Endothelial cell of umbilical vein (primary cell): ENCODE measurements at places on chromosomes 13 and 19. TPM values are rescaled to one million over a fixed set of nuclear protein-coding genes. Genes with fewer than 3 reads are reported as not detected.

Gene GGACT
- 5.4 and 6.5 TPM in 2 replicates for total RNA-seq

Gene TLE2
- 38.8 and 42.5 TPM in 2 replicates for total RNA-seq

Gene MIA
- total RNA-seq = not detected in 2 replicates

Gene ZNF160
- 16.4 and 19.7 TPM in 2 replicates for total RNA-seq

Gene MZT1
- 19.4 and 22.6 TPM in 2 replicates for total RNA-seq

Gene ZNF229
- total RNA-seq = 6.0 and 8.8 TPM in 2 replicates

Gene B3GNT8
- total RNA-seq = 6.5 and 7.6 TPM in 2 replicates

Gene ERICH4
- not detected in 2 replicates for total RNA-seq

Gene CCDC70
- not detected in 2 replicates for total RNA-seq

Gene KCNC3
- total RNA-seq = 0.76 and 0.91 TPM in 2 replicates

Gene IZUMO4
- 1.1 and 2.0 TPM in 2 replicates for total RNA-seq

Gene B3GNT3
- total RNA-seq = not detected in 2 replicates

Gene RFPL4AL1
- total RNA-seq = not detected in 2 replicates

Gene ZNF17
- 4.7 and 6.4 TPM in 2 replicates for total RNA-seq

Gene ZNF284
- total RNA-seq = 2.4 and 2.7 TPM in 2 replicates

Gene MIER2
- 41.7 and 44.9 TPM in 2 replicates for total RNA-seq

Gene LYL1
- total RNA-seq = 74.4 and 91.5 TPM in 2 replicates

Gene CABP5
- not detected in 2 replicates for total RNA-seq

Gene ITGBL1
- total RNA-seq = 8.8 and 9.9 TPM in 2 replicates

Gene ZNF526
- total RNA-seq = 13.3 and 13.4 TPM in 2 replicates

Gene PSG2
- total RNA-seq = not detected in 2 replicates

Gene OSCAR
- total RNA-seq = not detected in 2 replicates

Gene CEACAM16
- total RNA-seq = not detected in 2 replicates

Gene ZNF599
- total RNA-seq = 4.5 and 5.0 TPM in 2 replicates

Gene CRLF1
- not detected in 2 replicates for total RNA-seq

Gene ZNF835
- total RNA-seq = not detected in 2 replicates

Gene TSHZ3
- 6.0 and 6.2 TPM in 2 replicates for total RNA-seq

Gene IGFL2
- not detected in 2 replicates for total RNA-seq
